Frontal cortex (tissue), 4 donors: ENCODE measurements at places on chromosomes 12 and 14. TPM values are rescaled to one million over a fixed set of nuclear protein-coding genes. Genes with fewer than 3 reads are reported as not detected.

SLC4A8 gene
- total RNA-seq: 25.3 TPM

TAS2R42 gene
- total RNA-seq: not detected

DNA sequence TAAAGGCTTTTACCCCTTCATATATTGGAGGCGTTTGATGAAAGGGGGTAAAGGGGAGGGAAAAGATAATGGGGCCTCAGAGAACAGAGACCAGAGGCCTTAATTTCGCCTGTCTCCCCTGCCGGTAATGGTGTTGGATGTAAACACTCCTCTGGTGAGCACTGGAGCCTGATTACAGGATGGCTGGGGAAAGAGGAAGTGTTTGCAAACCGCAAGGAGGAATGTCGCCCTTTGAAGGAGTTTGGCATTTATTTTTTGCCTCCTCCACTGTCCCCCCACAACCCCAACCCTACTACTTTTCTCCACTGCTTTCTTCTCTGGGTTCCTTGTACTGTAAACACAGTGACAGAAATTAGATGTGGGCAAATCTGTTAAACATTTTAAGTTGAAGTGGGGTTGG lies 211.9 kb upstream of the TBX3 start:
- DNase-seq: no peak

DNA sequence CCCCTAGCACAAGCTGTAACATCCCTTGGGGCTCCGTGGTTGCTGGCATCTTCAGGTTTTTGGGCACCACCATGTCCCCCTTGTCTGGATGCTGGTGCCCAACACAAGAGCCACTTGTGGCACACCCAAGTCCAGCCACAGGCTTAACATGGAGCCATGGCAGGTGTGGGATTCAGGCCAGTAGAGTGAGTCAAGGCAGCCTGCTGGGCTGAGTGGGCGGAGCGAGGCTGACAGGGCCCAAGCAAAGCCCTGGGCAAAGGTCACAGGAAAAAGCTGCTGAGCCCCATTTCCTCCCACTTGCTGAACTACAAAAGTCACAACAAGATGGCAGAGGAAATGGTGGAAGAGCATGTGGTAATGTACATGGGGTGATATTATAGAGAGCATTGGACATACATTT lies 950.7 kb upstream of the FLRT2 start:
- no peak for DNase-seq
